ENCODE measurements at places on chromosomes 7 and 10.

- DNase-seq = no peak
These were observed 25.8 kb downstream of the TACC2 start for GRCh38 chr10:122014652-122015248.

- DNase-seq = no peak
These were observed 363.6 kb downstream of the ANKRD30A start for GRCh38 chr10:37488792-37489657.

DNA sequence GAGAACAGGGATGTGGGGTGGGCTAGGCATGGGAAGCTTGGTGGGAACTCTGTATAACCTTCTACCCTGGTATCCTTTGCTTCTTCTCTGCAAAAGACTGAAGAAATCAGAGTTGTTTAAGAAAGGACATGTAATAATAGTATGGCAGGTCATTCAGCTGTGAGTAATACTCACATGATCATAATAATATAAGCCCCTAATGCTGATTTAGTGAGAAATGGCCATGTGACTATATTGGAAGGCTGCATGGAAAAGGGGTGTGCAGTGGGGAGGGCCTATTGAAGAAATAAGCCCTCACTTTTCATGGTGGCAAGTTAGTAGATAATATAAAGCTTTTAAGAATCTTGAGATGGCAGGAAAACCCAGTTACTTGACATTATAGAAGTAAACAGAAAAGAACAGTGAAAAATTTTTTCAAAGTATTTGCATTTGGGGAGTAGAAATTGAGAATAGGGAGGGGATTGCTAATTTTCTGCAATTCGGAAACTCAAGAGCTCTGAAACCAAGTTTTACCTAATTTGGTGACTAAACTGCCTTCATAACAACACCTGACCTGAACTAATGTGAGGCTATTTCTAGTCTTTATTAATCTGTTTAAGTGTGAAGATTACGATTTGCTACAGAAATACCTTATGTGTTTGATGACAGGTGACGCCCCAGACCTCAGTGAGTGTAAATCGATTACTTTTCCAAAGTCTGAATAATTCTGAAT lies 44.4 kb downstream of the ATXN7L1 start:
- no peak for DNase-seq

- no peak for DNase-seq
These were observed 91.1 kb downstream of the NRBF2 start for GRCh38 chr10:63224241-63224640.

DNA sequence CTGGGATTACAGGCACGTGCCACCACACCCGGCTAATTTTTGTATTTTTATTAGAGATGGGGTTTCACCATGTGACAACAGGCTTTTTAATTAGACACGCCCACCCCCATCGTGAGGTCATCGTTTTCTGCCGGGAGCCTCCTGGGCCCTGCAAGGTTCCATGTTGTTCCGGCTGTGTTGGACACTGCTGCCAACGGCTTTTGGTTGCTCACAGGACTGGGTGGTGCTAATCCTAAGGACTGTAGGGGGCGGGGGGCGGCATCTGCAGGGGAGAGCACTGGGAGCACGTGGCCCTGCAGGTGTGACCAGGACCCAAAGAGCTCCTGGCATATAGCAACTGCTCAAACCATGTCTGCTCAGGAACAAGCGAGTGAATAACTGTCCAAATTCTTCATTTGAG lies 29.5 kb upstream of the INSIG1 start:
- DNase-seq = no peak

DNA sequence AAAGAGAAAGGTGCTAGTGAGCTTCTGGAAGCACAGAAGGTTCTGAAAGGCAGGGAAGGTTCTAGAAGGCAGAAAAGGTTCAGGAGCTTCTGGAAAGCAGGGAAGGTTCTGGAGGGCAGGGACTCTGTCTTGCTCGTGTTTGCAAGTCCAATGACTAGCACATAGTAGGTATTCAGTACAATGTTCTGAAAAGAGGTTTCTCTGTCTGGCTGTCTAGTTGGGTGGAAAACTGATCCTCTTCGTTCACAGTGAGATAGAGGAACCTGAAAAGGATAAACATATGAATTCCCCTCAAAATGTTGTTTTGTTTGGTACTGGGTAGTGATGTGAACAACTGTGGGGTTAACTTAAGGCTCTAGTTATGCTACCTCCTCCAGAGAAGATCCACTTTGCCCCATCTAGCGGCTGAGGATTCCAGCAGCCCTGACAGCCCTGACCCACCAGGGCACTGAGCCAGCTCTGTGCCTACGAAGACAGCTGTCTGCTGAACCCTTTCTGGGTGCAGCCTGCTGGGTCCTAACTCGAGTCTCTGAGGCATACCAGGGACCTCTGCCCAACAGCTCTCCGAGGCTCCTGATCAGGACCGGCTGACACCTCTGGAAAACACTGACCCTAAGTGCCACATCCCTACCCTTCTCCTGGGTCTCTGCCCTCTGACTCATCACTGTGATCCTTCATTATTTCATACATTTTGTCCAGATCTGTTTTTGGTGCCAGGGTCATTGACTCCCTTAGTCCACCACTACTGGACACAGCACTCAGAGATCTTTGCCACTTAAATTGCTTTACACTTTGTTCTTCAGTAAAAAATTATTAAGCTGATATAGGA lies 15.4 kb downstream of the PTPRN2 start:
- no peak for DNase-seq

- no peak for DNase-seq
These were observed 47.3 kb downstream of the CHST3 start for GRCh38 chr10:72011468-72011867.

DNA sequence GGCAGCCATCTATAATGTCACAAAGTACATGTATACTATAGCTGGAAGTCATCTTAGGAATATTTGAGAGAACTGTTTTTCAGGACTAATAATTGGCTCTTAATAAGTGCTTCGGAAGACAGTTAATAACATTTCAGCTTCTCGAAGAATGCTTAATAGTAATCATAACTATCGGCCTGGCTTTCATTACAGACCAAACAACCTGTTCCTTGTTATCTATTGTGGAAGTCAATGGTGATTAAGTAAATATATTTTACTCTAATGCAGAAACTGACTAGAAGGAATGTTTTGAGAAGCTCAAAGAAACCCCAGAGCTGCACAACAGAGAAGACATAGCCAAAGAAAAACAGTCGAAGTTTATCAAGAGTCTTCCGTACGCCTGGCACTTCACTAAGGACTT lies 106.8 kb upstream of the FAM133B start:
- no peak for DNase-seq

DNA sequence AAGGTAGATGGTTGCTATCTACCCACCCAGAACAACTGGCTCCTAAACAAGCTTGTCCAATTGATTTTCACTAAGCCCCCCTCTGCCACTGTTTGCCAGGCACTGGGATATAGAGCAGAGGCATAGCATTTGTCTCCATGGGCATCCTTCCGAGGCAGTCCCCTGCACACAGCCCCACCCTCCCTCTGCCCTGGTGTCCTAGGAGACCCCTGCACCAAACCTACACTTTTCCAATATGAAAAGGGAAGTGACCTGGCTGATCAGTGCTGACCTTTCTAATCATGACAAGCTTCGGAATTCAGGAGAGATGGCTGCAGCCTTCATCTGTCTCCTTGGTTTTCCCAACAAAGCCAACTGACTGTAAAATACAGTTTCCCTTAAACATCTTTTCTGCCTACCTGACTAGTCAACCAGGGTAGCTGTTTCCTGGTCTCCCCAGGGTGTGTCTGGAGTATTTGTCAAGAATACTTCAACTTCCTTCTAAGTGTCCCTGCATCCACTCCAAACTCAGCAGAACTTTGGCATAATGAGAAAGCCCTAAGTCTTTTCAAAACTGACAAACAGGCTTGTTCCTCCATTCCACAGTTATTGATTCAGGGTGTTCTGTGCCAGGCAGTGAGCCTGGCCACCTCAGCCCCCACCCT lies 7.6 kb upstream of the SLC18A3 start:
- no peak for DNase-seq

GRCh38 chr10:51035344-51035743 lies 38.9 kb upstream of the PRKG1 start:
- no peak for DNase-seq

GRCh38 chr7:50155755-50156154 lies 62.7 kb upstream of the ZPBP start:
- DNase-seq = no peak

GRCh38 chr7:101133621-101134398 lies 6.9 kb downstream of the SERPINE1 start:
- DNase-seq = no peak

- DNase-seq = no peak
These were observed 99.6 kb upstream of the TBX20 start for GRCh38 chr7:35353481-35353880.

- no peak for DNase-seq
These were observed 13.5 kb upstream of the EGFR start for GRCh38 chr7:55005241-55005851.

GRCh38 chr7:51151455-51151854 lies 165.2 kb downstream of the COBL start:
- no peak for DNase-seq

DNA sequence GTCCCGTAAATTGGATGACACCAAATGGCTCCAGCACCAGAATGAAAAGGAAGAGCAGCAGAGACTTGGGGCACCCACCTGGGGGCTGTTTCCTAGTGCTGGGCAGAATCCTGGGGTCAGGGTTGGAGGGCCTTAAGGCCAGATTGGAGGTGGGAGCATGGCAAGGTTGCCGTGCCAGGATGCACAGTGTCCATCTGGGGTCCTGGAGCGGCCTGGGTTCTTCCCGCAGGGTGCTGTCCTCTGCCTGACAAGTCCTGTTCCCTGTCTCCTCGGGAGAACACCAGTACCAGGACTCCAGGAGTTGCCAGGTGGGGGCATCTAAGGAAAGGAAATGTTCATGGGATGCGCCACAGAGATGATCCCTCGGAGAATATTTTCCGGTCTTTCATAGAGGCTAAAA lies 42.8 kb downstream of the MGMT start:
- DNase-seq = no peak

DNA sequence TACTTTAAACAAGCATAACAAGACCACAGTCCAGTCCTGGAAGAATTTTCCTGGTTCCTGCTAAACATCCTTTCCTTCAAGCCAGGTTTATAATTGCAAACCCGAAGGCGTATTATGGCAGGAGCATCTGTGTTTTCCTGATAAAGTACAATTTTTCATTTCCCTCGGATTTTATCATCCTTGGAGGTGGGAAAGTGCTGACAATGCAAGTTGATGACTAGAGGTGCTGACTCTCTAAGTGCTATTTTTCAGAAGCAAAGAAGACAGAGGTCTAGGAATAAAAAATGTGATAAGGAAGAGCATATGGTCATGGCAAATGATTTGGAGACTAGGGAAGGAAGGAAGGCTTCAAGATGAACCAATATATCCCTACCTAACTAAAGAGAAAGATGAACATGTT lies 703.2 kb upstream of the LRRN3 start:
- DNase-seq = no peak

DNA sequence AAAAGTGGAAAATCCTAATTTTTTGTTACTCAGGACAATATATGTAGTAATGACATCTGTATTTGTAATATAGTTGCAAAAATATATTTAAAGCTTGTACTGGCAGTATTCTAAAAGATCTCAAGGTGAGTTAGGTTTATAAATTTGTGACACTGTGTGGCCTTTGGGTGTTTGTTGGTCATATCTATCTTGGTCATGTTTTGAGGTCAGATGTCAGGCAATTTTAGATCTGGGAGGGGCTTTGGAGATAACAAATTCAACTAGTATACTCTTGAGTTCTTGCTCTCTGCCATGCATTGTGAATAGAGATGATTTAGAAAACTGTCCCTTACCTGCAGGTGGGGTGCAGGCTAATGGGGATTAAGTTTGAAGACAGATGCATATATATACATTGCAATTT lies 3.1 kb downstream of the TBC1D12 start:
- DNase-seq = no peak

DNA sequence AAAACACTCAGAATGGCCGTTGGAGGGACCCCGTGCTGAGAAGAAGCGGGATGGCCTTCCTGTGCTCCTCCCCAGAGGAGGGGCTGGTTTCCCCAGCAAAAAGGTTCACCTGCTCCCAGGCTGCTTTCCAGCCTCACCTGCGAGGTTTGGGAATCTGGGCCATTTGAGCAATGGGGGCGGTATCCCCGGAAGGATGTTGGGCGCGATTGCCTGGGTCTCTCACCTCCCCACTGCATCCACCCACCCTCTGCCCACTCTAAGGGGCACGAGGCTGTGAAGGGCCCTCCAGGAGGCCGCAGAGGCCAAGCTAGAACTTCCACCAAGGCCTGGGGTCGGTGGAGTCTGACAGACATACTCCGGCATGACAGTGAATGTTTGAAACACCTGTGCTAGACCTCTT lies 147.6 kb downstream of the PAXIP1 start:
- DNase-seq = no peak

DNA sequence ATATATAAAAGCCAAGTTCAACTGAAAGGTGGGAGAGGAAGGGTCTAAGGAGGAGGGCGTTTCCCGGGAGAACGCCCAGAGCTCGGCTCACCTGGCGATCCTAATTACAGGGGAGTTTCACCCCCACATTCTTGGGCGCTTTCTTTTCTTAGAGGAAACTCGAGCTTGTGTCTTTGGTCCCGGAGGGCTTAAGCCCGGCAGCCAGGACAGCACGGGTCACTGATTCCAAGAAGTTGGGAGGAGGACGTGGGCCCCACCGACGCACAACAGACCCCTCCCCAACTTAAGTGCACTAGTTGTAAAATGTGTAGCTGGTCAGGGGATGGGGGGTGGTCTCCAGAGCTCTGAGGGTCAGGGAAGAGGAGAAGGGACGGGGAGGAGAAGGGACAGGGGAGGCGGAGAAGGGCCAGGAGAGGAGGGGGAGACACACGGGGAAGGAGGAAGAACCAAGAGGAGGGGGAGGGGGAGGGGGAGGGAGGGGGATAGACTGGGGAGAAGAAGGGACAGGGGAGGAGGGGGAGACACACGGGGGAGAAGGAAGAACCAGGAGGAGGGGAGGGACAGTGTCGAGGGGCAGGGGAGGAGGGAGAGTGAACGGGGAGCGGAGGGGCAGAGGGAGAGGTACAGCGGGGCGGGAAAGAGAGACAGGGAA lies 874 bp downstream of the BAIAP2L1 start:
- no peak for DNase-seq

DNA sequence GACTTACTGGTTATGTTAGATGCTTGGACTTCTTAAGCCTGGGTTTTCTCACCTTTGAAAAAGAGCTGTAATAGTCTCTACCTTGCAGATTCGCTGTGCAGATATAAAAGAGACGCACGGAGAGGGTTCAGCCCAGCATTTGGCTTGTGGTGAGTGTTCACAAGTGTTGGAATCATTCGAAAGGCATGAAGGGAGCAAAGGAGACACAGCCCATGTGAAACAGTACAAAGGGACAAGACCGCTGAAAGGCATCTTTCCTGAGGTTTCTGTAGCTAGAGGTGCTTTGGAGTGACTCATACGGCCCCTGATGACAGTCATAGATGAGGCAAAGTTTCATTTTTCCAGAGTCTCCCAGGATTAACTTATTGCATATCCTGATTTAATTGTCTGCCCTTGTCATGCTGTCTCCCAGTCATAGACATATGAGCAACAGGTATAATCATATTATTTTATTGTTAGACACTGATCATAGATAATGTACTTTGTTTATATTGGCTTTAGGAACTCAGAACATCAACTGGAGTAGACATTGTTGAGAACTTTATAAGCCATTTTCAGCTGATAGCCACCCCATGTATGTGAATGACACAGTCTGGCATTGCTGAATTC lies 171.1 kb downstream of the ADRA2A start:
- no peak for DNase-seq
